ENCODE measurements at places on chromosomes 13 and 19. TPM values are rescaled to one million over a fixed set of nuclear protein-coding genes. Genes with fewer than 3 reads are reported as not detected.

UCHL3 gene
- 46.9 TPM for total RNA-seq

SEMA6B gene
- 52.1 TPM for total RNA-seq

DNA sequence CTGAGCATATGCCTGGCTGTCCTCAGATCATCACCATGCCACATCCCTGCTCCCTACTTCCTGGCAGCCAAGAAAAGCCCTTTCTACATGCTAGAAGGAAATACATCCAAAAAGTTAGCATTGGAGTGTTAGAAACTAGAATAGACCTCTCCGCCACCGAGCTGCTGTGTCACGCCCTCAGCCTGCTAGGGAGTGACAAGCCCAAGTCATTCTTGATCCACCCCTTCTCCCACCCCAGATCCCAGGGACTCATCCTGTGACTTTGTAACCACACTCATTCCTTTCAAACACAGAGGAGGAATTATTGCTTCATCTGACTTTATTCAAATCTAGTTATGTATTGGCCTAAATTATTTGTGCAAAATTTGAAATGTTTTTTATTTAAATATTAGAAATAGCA is 45.3 kb downstream of the POLR1D start:
- H3K4me1 ChIP-seq, result peaks cover 12% of the 10 kb centered on the region
- no peaks in the 10 kb centered on the region for H3K27me3 ChIP-seq
- H3K4me3 ChIP-seq, result no peak overlapping the region
- DNase-seq, result no peak
- H3K27ac ChIP-seq, result no peak overlapping the region
- peaks cover 7% of the 10 kb centered on the region for H3K36me3 ChIP-seq

DNA sequence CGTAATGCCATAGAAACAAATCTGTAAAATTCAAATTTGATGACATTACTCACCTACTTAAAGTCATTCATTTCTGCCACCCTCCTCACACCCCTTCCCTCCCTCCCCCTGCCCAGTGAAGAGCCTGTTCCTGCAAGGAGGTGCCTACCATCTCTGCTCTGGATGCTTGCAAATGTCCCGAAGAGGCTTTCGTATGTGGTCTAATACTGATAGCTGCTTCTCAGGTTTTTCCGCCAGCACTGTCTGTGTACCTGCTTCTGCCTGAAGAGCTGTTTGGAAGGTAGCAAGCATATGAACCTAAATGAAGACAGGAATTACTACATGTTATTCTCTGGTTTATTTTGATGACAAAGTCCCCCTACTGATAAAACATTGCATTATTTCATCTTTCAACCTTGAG is 57.1 kb downstream of the GPALPP1 start:
- no peak for DNase-seq
- no peaks in the 10 kb centered on the region for H3K27me3 ChIP-seq
- no peaks in the 10 kb centered on the region for H3K36me3 ChIP-seq
- peak overlapping the region; percentile 82 for H3K4me3 ChIP-seq

DNA sequence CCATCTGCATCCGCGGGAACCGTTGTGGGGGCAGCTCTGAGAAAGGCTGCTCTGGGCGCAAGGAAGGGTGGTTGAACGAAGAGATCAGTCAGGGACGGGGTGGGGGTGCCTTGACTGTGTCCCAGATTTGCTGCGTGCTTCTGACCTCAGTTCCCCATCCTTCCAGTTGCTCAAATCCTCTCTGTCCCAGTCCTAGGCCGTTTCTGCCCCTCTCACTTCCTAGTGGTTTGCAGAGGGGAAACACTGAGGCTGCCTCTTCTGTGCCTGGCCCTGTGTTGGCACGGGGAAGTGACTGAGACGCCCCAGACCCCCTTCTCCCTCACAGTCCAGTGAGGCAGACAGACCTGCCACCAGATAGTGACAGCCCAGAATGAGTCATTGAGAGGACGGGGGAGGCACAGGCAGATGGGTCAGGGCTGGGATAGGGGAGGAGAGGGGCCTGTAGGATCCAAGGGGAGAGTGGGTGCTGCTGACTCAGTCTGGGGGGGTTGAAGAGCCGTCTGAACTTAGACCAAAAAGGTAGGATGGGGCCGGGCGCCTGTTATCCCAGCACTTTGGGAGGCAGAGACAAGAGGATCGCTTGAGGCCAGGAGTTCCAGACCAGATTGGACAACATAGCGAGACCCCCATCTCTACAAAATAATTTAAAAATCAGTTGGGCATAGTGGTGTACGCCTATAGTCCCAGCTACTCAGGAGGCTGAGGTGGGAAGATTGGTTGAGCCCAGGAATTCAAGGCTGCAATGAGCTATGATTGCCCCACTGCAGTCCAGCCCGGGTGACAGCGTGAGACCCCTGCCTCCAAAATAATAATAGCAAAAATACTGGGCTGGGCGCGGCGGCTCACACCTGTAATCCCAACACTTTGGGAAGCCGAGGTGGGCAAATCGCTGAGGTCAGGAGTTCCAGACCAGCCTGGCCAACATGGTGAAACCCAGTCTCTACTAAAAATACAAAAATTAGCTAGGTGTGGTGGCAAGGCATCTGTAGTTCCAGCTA is 26.5 kb downstream of the NUMBL start:
- peaks cover 18% of the 10 kb centered on the region for H3K27me3 ChIP-seq
- H3K27ac ChIP-seq, result no peak overlapping the region
- DNase-seq, result no peak
- peak overlapping the region; percentile 80 for H3K4me3 ChIP-seq
- H3K36me3 ChIP-seq, result peaks cover 3% of the 10 kb centered on the region

SMIM44 gene
- not detected for total RNA-seq

Measured in WTC11 (cell line).